Breast epithelium (tissue), 4 donors: ENCODE measurements at places on chromosomes 7 and 10. TPM values are rescaled to one million over a fixed set of nuclear protein-coding genes. Genes with fewer than 3 reads are reported as not detected.
A peak's percentile ranks its signal among the peaks of the same experiment; 100 is the strongest.

GRCh38 chr7:23759671-23760391, 49.8 kb downstream of the STK31 start:
- no peak overlapping the region for H3K4me3 ChIP-seq
- peak overlapping the region; percentile 41 for H3K27ac ChIP-seq

DNA sequence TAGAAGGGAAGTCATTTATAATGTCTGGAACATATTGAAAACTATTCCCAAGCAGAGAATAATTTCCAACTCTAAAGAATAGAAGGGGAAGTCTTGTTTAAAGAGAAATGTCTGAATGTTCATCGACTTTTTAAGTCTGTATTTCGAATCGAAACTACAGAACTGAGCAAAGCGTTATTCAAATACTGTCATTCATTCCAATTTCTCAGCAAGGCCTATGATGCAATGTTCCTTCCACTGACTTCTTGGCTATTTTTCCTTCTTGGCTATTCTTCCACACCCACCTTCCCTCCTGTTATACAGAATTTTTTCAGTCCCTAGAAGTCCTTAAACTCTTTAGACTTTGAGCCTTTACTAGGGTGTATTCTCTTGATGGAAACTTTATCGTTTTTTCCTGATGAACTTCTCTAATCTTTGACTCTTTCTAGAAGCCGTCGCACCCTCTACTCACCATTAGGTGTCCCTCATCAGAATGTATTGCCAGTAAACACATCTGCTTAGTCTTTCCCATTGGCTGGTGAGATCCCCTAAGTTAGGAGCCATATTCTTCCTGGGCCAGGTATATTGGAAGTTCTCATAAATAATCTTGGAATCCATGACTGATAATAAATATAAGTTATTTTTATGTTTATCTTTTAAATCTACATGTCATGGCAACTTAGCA, 235.7 kb upstream of the CCDC6 start:
- H3K27me3 ChIP-seq: no peaks in the 10 kb centered on the region
- H3K4me1 ChIP-seq: no peaks in the 10 kb centered on the region
- no peak for DNase-seq
- H3K36me3 ChIP-seq: no peaks in the 10 kb centered on the region
- H3K4me3 ChIP-seq: no peak overlapping the region

GRCh38 chr10:116207690-116208089, 65.3 kb downstream of the GFRA1 start:
- H3K27me3 ChIP-seq: no peaks in the 10 kb centered on the region
- H3K4me1 ChIP-seq: no peaks in the 10 kb centered on the region
- H3K4me3 ChIP-seq: no peak overlapping the region
- H3K36me3 ChIP-seq: no peaks in the 10 kb centered on the region
- DNase-seq: no peak
- no peak overlapping the region for H3K27ac ChIP-seq

GRCh38 chr7:42091461-42092291, 145.3 kb downstream of the GLI3 start:
- H3K27me3 ChIP-seq: no peaks in the 10 kb centered on the region
- H3K4me1 ChIP-seq: peaks cover 2% of the 10 kb centered on the region
- no peak overlapping the region for H3K4me3 ChIP-seq

- no peaks in the 10 kb centered on the region for H3K36me3 ChIP-seq
- no peak overlapping the region for H3K4me3 ChIP-seq
- H3K27me3 ChIP-seq: no peaks in the 10 kb centered on the region
- no peak overlapping the region for H3K27ac ChIP-seq
These were observed 87.8 kb downstream of the CREB5 start for GRCh38 chr7:28500138-28500537.

DNA sequence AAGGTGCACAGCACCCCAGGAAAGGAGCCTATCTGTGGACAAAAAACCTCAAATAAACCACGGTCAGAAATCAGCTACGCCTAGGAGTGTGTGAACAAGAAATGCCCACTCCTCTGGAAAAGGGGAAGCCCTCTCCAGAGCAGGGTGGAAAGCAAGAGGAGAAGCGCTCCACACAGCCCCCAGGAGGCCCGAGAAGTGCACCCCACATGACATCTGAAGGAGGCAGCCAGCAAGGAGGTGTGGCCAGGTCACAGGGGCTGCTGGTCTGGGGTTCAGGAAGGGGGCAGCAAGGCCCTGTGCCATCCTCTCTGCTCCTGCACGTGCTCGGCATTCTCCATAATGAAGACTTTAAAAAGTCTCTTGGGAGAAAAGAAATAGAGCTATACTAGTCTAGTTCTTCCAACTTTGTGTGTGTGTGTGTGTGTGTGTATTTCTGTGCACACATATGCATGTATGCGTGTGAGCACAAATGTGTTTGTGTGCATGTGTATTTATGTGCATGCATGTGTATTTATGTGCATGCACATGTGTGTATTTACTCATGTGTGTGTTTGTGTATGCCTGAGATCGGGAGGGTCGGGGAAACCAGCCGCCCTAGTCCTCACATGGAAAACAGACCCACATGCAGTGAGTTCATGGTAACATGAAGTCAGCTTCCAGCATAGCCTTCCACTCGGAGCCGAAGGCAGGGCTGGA, 76.5 kb downstream of the TNS3 start:
- no peaks in the 10 kb centered on the region for H3K36me3 ChIP-seq
- no peaks in the 10 kb centered on the region for H3K4me1 ChIP-seq

- no peak for DNase-seq
- no peak overlapping the region for H3K27ac ChIP-seq
- H3K4me1 ChIP-seq: no peaks in the 10 kb centered on the region
- no peaks in the 10 kb centered on the region for H3K27me3 ChIP-seq
- H3K36me3 ChIP-seq: no peaks in the 10 kb centered on the region
These were observed 51.4 kb downstream of the C10orf67 start for GRCh38 chr10:23293145-23293724.

Gene HOXA11
- total RNA-seq: not detected

Gene SPDYE11
- total RNA-seq: not detected

Gene CPXM2
- 7.2 TPM for total RNA-seq

Gene PDZD7
- total RNA-seq: 2.3 TPM
